Glutamatergic neuron (in vitro differentiated cells): ENCODE measurements at places on chromosomes 4 and X. TPM values are rescaled to one million over a fixed set of nuclear protein-coding genes. Genes with fewer than 3 reads are reported as not detected.

DNA sequence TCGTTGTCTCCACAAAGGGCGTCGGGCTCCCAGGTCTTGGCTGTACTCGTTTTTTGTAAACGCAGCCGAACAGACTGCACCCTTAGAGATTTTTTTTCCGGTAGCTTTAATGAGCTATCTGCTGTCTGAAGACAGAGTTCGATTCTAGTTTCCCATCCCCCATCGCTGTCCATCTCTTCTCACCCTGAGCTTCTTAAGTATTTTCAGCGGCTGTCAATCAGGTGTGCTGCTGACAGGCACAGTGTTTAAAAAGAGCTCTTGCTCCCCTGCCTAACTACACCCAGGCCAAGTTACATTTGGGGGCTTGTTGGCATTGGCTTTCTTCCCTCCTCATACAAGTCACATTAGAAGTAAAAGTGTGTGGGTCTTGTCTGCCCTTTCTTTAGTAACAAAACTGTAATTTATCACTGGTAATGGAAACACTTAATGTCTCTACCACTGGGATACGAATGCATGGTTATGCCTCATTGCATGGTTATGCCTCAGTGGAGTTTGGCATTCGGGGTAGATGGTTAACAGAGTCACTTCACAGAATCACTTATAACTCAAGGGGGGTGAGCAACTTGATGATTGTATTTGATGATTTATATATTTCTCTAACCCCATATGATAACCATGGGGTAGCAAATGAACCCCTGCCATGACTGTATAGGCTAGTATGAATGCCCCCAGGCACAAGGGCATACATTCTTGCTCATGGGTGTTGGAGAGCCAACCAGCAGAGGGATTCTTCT, 1.4 kb upstream of the ARHGAP6 start:
- H3K27ac ChIP-seq: no peak overlapping the region
- no peak for DNase-seq
- H3K36me3 ChIP-seq: no peaks in the 10 kb centered on the region
- peak overlapping the region; percentile 61 for H3K4me3 ChIP-seq
- H3K4me1 ChIP-seq: peaks cover 3% of the 10 kb centered on the region

DNA sequence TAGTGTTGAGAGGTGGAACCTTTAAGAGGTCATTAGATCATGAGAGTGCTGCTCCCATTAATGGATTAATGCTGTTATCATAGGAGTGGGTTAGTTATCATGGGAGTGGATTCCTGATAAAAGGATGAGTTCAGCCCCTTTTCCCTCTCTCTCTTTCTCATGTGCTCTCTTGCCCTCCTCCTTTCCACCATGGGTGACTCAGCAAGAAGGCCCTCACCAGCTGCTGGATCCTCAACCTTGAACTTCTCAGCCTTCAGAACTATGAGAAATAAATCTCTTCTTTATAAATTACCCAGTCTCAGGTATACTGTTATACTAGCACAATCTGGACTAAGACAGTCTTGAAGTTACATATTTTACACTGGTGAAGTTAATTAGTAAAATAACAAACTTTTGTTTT, 10.0 kb upstream of the CDKL5 start:
- no peak overlapping the region for H3K4me3 ChIP-seq
- no peak for DNase-seq
- no peaks in the 10 kb centered on the region for H3K27me3 ChIP-seq
- no peaks in the 10 kb centered on the region for H3K36me3 ChIP-seq
- H3K27ac ChIP-seq: no peak overlapping the region

DNA sequence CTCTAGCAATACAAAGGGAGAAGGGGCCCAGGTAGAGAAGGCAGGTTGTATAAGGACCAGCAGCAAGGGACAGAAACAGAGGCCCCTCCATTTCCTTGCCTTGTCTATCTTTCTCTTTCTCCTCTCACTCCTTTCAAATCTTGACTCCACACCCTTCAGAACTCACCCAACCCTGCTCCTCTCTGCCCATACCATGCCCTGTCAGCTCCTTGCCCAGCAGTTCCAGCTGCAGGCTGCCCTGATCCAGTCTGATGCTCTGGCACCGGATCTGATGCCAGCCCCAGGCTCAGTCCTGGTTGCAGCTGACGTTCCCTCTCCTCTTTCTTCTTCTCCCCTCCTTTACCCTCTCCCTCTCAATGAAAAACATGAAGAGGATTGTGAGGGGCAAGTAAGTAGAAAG, 291.2 kb downstream of the FBXW7 start:
- no peak overlapping the region for H3K4me3 ChIP-seq
- no peak for DNase-seq
- H3K27ac ChIP-seq: no peak overlapping the region
- H3K36me3 ChIP-seq: no peaks in the 10 kb centered on the region
- H3K4me1 ChIP-seq: no peaks in the 10 kb centered on the region

GRCh38 chr4:129526812-129527211, 430.9 kb downstream of the C4orf33 start:
- H3K27me3 ChIP-seq: no peaks in the 10 kb centered on the region
- H3K4me3 ChIP-seq: no peak overlapping the region
- no peak overlapping the region for H3K27ac ChIP-seq
- DNase-seq: no peak

- no peak for DNase-seq
- no peak overlapping the region for H3K27ac ChIP-seq
- H3K4me3 ChIP-seq: no peak overlapping the region
- H3K4me1 ChIP-seq: no peaks in the 10 kb centered on the region
- no peaks in the 10 kb centered on the region for H3K36me3 ChIP-seq
Observed at GRCh38 chrX:24020306-24020876, 6.6 kb downstream of the KLHL15 start.

DNA sequence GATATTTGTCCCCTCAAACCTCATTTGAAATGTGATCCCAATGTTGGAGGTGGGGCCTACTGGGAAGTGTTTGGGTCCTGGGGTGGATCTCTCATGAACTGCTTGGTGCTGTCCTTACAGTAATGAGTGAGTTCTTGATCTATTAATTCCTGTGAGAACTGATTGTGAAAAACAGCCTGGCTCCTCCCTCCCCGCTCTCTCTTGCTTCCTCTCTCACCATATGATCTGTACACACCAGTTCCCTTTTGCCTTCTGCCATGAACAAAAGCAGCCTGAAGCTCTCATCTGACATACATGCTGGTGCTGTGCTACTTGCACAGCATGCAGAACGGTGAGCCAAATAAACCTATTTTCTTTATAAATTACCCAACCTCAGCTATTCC, 11.2 kb upstream of the YIPF7 start:
- no peak overlapping the region for H3K27ac ChIP-seq
- no peaks in the 10 kb centered on the region for H3K27me3 ChIP-seq
- no peak overlapping the region for H3K4me3 ChIP-seq

GRCh38 chr4:73751166-73751565, 10.8 kb downstream of the CXCL8 start:
- H3K27ac ChIP-seq: no peak overlapping the region
- H3K4me1 ChIP-seq: no peaks in the 10 kb centered on the region
- H3K36me3 ChIP-seq: no peaks in the 10 kb centered on the region
- H3K4me3 ChIP-seq: no peak overlapping the region

DNA sequence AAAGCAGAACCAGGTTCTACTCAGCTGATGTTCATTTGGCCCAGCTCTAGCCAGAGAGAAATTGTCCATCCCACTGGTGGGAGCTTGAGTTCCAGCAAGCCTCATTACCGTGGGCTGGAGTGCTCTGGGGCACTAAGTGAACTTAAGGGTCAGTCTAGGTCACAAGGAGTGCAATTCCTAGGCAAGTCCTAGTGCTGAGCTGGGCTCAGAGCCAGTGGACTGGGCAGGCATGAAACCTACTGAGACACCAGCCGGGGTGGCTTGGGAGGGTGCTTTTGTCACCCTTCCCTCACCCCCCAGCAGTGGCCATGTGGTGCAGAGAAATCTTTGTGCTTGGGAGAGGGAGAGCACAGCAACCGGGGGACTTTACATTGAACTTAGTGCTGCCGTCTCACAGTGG, 39.4 kb downstream of the GSX2 start:
- H3K27me3 ChIP-seq: no peaks in the 10 kb centered on the region
- DNase-seq: no peak
- H3K4me1 ChIP-seq: no peaks in the 10 kb centered on the region
- no peaks in the 10 kb centered on the region for H3K36me3 ChIP-seq

Gene SLITRK4
- total RNA-seq: 0.64 TPM

DNA sequence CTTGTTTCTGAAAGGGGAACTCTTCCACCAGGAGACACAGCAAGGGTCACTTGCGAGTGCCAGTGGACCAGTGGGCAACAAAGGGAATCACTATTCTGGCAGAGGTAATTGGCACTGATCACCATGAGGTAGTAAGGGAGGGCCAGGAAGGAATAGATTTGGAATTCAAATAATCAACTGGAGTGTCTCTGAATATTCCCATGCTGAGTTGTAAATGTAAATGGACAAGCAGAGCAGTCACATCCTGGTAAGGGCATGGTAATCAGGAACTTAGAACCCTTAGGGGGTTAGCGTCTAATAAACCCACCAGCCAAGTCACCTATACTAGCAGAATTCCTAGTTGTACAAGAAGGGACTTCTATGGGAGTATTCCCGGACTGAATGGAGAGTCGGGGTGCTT, 178.5 kb upstream of the UGT8 start:
- no peak overlapping the region for H3K4me3 ChIP-seq
- H3K27ac ChIP-seq: no peak overlapping the region
- H3K27me3 ChIP-seq: no peaks in the 10 kb centered on the region

DNA sequence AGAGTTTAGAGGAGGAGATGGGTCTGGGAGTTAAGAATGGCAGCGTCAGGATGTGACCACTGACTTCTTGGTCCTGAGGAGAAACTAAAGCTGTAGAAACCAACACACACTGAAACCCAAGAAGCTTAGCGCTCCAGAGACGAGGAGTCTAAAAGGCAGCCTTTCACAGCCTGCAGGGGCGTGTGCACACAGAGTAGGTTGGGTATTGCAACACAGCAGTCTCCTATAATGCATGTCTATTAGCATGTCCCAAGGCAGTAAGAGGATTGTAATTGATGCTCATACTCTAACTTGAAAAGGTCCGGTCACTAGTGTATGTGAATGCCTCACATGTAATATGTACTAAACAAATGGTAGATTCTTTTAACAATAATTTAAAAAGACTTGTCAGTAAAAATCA, 57.4 kb downstream of the PTTG2 start:
- peaks cover 17% of the 10 kb centered on the region for H3K36me3 ChIP-seq
- peaks cover 25% of the 10 kb centered on the region for H3K4me1 ChIP-seq
- H3K27me3 ChIP-seq: peaks cover 2% of the 10 kb centered on the region
- peak overlapping the region; percentile 29 for H3K27ac ChIP-seq
- no peak for DNase-seq

Gene SLC9B1
- total RNA-seq: 3.1 TPM

GRCh38 chrX:24305905-24306304, 8.0 kb downstream of the SUPT20HL2 start:
- no peak for DNase-seq
- H3K27ac ChIP-seq: peak overlapping the region; percentile 22
- H3K4me3 ChIP-seq: no peak overlapping the region
- no peaks in the 10 kb centered on the region for H3K27me3 ChIP-seq
- no peaks in the 10 kb centered on the region for H3K36me3 ChIP-seq
- peaks cover 7% of the 10 kb centered on the region for H3K4me1 ChIP-seq

- no peak for DNase-seq
- H3K27ac ChIP-seq: no peak overlapping the region
- no peaks in the 10 kb centered on the region for H3K4me1 ChIP-seq
Observed at GRCh38 chrX:65874110-65874509, 165.8 kb downstream of the VSIG4 start.
